Pons (tissue), 1 donor: ENCODE measurements at places on chromosomes 13 and 19.

DNA sequence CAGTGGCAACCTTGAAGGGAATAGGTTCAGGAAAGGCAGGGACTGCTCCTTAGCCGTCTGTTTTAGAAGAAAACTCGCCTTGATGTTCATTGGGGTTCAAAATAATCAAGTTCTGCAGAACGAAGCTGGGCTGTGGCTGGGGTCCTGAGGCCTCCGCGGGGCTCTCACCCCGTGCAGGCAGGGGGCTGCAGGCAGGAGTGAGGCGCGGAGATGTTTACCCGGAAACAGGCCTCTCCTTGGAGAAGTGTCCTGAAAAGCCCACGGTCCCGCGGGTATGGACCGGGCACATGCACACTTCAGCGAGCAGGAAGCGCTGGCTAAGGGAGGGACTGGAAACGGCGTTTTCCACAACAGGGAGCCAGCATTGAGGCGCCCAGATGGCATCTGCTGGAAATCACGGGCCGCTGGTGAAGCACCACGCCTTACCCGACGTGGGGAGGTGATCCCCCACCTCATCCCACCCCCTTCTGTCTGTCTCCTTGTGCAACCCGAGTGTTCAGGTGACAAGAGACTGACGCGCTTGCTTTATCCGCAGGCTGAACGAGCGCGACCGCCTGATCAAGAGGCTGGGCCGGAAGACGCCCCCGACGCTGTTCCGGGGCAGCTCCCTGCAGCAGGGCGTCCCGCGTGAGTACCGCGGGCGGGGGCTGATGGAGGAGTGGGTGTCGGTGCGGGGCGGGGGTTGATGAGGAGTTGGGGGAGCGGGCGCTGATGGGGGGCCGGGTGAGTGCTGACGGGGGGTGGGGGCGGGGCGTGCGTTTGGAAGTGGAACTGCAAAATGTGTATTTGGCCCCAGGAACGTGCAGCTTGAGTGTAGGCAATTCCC is 39.6 kb downstream of the SHISA2 start:
- no peak for DNase-seq

GRCh38 chr13:92262100-92262788 is 863.8 kb downstream of the GPC5 start:
- DNase-seq: no peak

- peak; percentile 52 for DNase-seq
Observed at GRCh38 chr19:43534816-43535761, 2.1 kb downstream of the ZNF575 start.

- DNase-seq: no peak
Observed at GRCh38 chr19:41172297-41173164, 20.5 kb upstream of the CYP2S1 start.

- DNase-seq: peak; percentile 76
Observed at GRCh38 chr19:3459089-3459881, 21.0 kb downstream of the SMIM24 start.

DNA sequence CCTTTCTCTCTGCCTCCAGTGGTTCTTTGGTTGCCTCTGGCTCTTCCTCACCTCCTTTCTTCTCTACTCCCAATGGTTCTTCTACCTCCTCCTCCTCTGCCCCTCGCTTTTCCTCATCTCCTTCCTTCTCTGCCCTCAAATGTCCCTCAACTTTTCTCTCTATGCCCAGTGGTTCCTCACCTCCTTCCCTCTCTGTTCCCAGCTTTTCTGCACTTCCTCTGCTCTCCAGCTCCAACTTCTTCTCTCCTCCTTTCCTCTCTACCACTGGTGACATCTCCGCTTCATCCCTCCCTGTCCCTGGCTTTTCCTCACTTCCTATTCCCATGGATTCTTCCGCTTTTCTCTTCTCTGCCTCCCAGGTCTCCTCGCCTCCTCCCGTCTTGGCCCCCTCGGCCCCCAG is 7.8 kb downstream of the PALM3 start:
- no peak for DNase-seq

GRCh38 chr19:38209152-38209551 is 14.9 kb downstream of the DPF1 start:
- DNase-seq: no peak

GRCh38 chr13:91450913-91451312 is 52.5 kb downstream of the GPC5 start:
- DNase-seq: no peak

DNA sequence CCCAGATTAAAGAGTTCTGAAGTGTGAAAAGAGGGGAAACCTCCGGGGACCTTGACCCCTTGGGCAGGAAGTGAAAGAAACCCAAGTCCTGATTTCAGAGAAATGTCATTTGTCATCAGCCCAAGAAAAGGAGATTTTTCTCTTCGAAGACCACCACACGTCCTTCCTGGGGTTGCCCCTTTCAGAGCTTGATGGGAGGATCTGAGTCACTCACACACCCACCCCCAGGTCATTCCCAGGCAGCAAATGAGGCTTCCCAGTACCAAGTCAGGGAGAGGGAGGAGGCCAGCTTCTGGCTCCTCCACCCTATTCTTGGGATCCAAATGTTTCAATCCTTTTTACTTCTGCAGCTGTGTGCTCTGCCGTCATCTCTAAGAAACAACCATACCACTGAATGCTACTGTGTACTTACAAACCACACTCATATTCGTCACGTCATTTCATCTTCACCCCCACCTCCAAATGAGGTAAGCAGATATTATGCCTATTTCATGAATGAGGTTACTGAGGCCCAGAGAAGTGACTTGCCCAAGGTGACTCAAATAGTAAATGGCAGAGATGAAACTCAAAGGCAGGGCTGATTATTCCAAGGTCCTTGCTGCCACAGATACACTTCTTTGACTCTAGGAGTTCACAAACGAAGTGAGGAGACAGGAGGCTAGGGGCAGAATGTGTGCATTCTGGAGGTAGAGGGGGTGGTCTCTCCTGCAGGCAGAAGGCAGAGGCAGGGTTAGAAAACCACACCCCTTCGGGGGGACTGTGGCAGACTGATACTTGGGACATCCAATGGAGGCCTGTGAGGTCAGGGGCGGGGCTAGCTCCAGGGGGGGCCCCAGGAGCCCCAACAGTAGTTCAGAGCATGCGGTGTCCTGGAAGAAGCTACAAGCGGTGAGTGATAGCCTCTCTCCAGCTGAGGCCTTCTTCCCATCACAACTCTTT is 5.0 kb upstream of the KMT2B start:
- no peak for DNase-seq

DNA sequence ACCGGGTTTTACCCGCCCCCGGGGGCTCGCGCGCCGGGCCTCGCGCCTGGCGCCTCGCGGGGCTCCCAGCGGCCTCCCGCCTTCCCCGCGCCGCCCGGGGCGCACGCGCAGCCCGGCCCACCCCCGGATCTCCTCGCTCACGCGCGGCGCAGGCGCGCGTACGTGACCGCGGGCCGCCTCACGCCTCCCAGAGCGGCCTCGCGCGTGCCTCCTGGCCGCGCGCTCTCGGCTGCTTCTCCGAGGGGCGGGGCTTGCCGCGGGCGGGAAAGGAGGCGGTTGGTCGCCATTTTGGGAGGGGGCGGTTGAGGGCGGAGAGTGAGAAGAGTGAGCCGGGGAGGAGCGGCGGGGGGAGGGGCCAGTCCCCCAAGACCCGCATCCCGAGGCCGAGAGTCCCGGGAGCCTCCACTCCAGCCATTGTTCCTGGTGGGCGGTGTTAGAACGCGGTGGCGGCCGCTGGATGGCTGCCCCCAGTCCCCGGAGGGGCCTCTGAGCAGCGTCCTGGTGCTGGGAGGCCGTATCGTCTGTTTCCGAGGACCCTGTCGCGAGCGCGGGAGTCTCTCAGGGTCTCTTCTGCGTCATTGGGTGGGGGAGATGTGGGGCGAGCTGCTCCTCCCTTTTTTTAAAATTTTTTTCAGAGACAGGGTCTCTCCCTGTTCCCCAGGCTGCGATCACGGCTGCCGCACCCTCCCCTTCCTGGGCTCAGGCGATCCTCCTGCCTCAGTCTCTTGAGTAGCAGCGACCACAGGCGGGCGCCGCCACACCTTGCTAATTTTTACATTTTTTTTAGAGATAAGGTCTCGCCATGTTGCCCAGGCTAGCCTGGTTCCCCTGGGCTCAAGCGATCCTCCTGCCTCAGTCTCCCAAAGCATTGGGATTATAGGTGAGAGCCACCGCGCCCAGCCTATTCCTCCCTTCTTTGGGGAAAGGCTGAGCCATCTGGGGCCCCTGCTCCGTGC is at the start of gene ZNF541:
Gene ZNF541 (minus strand): TSS at position 78 of the 956 bp plus-strand sequence. CDS start 17,292 bp downstream, outside the sequence.
- DNase-seq: peak; percentile 23

GRCh38 chr19:4326837-4327251 is 11.8 kb downstream of the STAP2 start:
- DNase-seq: no peak
